HFFc6 (cell line): ENCODE measurements at places on chromosomes 2 and 18. TPM values are rescaled to one million over a fixed set of nuclear protein-coding genes. Genes with fewer than 3 reads are reported as not detected.

- H3K36me3 ChIP-seq, result peaks cover 3% of the 10 kb centered on the region; the same call in 1 of the 2 replicates
- no peak overlapping the region for H3K4me3 ChIP-seq
- DNase-seq, result no peak
These were observed 118.0 kb downstream of the COL6A3 start for GRCh38 chr2:237295889-237296480.

CYTIP gene
- not detected in 3 replicates for total RNA-seq

ALK gene
- total RNA-seq, result not detected in 3 replicates

- H3K4me1 ChIP-seq, result peaks cover 51% of the 10 kb centered on the region
- peak overlapping the region; percentile 79 for H3K4me3 ChIP-seq
These were observed 155.1 kb upstream of the RASGRP3 start for GRCh38 chr2:33321236-33321771.
